ENCODE measurements at places on chromosomes 3 and 15. TPM values are rescaled to one million over a fixed set of nuclear protein-coding genes. Genes with fewer than 3 reads are reported as not detected.

Gene LRRC28
- total RNA-seq, result 13.2 TPM

Gene PP2D1
- total RNA-seq, result 0.42 TPM

Gene SORD
- total RNA-seq, result 24.1 TPM

Gene SNURF
- 18.7 TPM for total RNA-seq

Gene THPO
- 0.59 TPM for total RNA-seq

Gene GOLGA6L7
- 0.46 TPM for total RNA-seq

Gene PARP14
- total RNA-seq, result 33.8 TPM

Gene UPK1B
- 0.59 TPM for total RNA-seq

Gene SLC51B
- 1.3 TPM for total RNA-seq

Gene VILL
- total RNA-seq, result 0.96 TPM

Gene CAND2
- 6.6 TPM for total RNA-seq

Gene SLC9A9
- 14.9 TPM for total RNA-seq

Gene ZBBX
- 32.7 TPM for total RNA-seq

Gene TMOD2
- total RNA-seq, result 70.4 TPM

Gene SNX22
- 3.5 TPM for total RNA-seq

Gene GOLGA8J
- 0.39 TPM for total RNA-seq

Gene TUSC7
- total RNA-seq, result 0.50 TPM
